BJ (cell line): ENCODE measurements at places on chromosomes 5 and 9.

- no peak for DNase-seq
These were observed 4.5 kb downstream of the LEAP2 start for GRCh38 chr5:132877938-132878337.

DNA sequence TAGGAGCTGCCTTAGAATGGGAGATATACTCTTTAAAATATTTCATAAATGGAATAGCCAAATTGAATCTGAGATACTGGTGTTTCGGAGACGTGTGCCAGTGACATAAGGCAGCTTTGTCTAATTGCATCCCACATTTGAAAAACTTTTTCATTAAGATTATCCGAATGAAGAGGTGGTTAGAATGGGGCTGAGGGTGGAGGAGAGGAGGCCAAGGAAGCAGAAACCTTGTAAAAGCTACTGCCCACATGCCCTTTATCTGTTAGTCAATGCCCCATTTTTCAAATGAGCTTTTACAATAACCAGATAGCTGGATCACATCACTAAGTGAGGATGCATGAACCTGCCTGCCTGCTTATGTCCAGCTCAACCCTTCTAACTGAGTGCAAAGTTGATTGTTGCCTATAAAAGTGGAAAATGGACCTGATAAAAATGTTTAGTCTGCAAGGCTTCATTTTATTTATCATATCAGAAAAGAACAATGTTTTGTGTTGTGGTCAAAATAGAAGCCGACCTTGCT, 34.8 kb downstream of the SNX24 start:
- DNase-seq = no peak

GRCh38 chr9:94932652-94933510, 206.4 kb downstream of the AOPEP start:
- no peak for DNase-seq

- DNase-seq = no peak
These were observed 139.5 kb downstream of the BARX1 start for GRCh38 chr9:93815677-93816076.

DNA sequence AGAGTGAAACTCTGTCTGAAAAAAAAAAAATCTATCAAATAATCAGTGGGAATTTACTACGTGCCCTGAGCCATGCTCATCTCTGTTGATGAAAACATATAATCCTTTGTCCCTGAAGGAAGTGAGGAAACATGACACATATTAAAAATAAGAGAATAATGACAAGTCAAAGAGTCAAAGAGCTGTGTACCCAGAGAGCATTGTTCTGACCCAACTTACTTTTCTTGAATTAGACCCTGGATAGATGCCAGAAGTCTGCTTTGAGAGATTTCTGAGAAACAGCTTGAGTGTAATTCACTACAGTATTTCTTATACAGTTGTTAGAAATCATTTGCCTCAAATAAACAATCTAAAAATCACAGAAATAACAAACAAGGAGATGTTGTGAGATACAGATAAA, 490.0 kb upstream of the PIK3R1 start:
- no peak for DNase-seq

DNA sequence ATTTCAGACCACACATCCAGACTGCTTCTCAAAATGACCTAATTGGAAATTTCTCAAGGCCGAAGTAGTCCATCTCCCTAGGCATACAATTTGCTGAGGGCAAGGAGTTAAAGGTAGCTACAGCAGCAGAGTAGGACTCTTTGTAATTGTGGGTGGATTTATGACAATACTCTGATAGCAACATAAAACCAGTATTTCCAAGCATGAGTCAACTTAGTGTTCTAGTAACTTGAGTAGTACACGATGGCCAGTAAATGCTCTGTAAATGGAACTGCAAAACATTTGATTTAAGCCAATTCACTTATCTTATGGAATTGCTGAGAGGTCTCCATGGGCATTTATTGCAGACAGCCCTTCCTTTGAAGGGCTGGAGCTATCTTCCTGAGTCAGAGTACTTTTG, 352.2 kb downstream of the PLK2 start:
- no peak for DNase-seq

DNA sequence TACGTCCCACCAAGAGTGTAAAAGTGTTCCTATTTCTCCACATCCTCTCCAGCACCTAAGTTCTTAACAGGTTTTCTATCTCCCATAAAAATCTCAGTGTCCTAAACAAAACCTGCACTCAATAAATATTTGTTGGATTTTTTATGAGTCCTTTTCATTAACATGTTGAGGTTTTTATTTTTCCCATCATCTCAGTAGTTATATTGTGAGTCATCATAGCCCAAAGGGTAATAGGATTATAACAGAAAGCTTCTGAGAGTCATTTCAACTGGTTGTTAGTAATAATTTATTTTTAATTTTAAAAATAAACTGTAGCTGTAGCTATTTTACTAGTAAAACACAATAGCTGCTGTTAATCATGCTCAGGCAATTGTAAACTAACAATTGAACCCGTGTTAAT, 331.6 kb upstream of the SLC30A5 start:
- DNase-seq = no peak
